ENCODE measurements at places on chromosomes 3 and 15.

DNA sequence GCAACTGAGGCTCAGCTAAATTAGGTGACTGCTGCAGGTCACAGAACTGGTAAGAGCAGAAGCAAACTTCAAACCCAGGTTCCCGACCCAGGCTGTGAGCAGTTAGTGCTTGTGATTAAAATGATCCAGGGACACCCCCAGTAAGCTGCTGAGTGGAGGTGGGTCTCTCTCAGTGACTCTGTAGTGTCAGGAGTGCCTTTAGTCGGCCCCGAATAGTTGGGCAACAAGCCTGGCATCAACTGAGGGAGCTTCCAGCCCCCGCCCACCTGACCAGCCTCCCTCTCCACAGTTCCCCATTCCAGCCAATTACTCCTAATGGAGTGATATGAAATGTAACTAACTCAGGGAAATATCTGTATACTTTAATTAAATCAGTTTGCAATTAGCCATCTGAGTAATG, 168.0 kb upstream of the SMAD3 start:
- DNase-seq, result no peak

GRCh38 chr3:67460841-67461510, 193.4 kb downstream of the SUCLG2 start:
- no peak for DNase-seq

DNA sequence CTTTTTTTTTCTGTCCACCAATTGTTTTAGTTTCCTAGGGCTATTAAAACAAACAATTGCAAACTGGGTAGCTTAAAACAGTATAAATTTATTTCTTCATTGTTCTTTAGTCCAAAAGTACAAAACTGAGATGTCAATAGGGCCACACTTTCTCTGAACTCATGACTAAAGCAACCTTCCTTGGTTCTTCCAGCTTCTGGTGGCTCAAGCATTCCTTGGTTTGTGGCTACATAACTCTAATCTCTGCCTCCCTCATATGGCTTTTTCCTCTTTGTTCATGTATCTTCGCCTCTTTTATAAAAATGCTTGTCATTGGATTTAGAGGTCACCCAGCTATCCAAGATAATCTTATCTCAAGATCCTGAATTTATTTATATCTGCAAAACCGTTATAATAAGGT, 914.5 kb upstream of the EPHA6 start:
- DNase-seq, result no peak

- DNase-seq, result no peak
Measured at GRCh38 chr15:41499109-41499851, 5.6 kb downstream of the ITPKA start.

- no peak for DNase-seq
Measured at GRCh38 chr3:102161384-102162006, 273.3 kb upstream of the ZPLD1 start.

GRCh38 chr3:14466179-14466903, 63.9 kb downstream of the SLC6A6 start:
- DNase-seq, result no peak

DNA sequence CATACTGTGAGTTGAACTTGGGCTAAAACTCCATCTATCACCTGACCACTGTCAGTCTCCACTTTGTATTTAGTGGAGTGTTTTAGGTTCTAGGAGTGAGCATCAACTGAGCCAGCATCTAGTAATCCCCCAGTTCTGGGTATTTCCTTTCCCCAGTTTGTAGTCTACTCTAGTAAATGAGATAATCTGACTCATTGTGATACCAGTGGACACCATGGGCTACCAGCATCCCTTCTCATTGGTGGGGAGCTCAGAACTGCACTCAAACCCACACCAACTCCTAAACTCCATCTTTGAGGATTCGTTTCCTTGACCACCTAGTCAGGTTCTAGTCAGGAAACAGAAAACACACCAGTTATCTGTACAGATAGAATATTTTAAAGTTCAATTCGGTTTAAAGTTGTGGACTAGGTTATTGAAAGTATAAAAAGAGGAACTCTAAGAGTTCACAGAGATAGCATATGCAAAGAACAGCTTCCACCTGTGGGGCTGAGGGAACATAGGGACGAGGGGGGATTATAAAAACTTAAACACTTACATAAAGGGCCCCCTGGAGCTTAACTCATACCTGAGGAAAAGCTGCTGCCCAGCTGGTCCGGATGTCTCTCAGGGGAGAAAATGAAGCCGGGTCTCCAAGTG, 36.0 kb downstream of the LEO1 start:
- no peak for DNase-seq

GRCh38 chr3:152071924-152072323, 196.8 kb upstream of the MBNL1 start:
- no peak for DNase-seq

DNA sequence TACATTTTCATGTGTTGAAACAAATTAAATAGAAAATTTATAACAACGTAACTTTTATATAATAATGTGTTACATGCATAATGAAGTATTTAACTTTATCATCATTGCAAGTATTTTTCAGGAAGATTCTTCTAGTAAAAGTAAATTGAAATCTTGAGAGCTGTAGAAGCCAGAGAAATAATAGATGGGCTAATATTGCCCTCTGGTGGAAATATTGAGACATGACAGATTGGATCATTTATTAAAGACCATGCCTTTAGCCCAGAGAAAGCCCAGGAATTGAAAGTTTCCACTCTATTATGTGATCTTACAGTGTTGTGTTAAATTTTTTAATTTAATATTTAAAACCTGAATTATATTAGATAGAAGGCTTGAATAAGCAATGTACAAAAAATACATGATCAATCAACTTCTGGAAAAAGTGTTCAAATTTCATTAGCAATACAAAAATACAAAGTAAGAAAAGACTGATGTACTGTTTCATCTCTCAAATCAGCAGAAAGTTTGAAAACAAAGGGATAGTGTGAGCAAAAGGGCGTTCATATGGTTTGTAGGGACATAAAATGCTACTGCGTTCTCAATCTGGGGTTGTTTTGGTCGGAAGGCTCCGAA, 52.7 kb upstream of the SPTSSB start:
- no peak for DNase-seq

GRCh38 chr15:57816599-57816998, 110.1 kb downstream of the POLR2M start:
- DNase-seq, result no peak

DNA sequence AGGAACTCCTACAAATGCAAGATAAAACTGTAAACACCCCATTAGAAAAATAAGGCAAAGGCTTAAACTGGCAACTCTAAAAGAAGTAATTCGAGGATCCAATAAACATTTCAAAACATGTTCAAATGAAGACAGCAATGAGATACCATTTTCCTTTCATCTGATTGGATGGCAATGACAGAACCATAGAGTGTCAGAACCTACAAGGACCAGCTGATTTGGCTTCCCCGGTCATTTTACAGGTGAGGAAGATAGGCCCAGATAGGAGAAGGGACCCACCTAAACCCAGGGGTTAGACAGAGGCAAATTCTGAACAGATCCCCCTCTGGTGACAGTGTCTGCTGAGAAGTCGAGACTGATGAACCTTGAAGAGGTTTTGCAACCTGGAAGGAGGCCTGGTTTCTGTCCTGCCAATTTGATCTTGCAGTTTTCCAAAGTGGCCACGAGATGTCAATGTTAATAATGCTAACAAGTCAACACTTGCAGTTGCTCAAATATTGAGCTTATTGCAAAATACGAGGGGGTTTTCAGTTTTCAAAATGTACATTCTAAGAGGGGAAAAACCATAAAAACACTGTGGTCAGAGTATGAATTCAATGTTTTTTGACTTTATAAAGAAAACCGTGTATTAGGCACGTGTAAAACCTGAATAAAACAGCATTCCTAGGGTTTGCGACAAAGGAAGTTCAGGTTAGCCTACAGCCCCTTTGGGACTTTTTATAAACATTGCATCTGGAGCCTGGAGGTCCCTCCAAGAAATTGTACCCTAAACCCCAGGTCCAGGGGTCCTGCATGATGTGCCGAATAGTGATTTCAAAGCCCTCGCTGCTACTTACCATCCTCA, 21.5 kb downstream of the CFAP161 start:
- DNase-seq, result no peak

- no peak for DNase-seq
Measured at GRCh38 chr3:194057570-194058188, 78.3 kb upstream of the HES1 start.

GRCh38 chr3:34024447-34025240, 226.2 kb downstream of the PDCD6IP start:
- no peak for DNase-seq

- DNase-seq, result no peak
Measured at GRCh38 chr15:74040109-74040850, 42.1 kb downstream of the GOLGA6A start.

GRCh38 chr3:8366219-8366810, 135.3 kb upstream of the LMCD1 start:
- no peak for DNase-seq

DNA sequence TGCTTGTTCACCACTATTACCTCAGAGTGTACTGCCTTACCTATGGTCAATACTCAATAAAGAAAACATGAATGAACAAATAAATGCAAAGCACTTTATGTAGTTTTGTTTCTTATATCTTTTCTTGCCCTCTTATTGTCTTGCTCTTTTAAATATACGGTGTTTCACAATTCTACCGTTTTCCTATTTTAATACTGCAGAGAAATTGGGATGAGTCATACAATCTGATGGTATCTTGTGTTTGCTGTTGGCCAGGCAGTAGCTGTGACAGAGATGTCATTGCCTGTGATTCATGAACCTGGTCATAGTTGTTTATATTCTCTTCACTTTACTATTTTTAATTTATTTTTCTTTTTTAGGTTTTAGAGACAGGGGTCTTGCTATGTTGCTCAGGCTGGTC, 48.3 kb downstream of the SERP1 start:
- no peak for DNase-seq

GRCh38 chr3:195009616-195010015, 261.3 kb downstream of the XXYLT1 start:
- DNase-seq, result no peak

- no peak for DNase-seq
Measured at GRCh38 chr15:81774309-81774708, 271.5 kb downstream of the MEX3B start.

GRCh38 chr3:176375519-176375918, 821.8 kb downstream of the TBL1XR1 start:
- no peak for DNase-seq

DNA sequence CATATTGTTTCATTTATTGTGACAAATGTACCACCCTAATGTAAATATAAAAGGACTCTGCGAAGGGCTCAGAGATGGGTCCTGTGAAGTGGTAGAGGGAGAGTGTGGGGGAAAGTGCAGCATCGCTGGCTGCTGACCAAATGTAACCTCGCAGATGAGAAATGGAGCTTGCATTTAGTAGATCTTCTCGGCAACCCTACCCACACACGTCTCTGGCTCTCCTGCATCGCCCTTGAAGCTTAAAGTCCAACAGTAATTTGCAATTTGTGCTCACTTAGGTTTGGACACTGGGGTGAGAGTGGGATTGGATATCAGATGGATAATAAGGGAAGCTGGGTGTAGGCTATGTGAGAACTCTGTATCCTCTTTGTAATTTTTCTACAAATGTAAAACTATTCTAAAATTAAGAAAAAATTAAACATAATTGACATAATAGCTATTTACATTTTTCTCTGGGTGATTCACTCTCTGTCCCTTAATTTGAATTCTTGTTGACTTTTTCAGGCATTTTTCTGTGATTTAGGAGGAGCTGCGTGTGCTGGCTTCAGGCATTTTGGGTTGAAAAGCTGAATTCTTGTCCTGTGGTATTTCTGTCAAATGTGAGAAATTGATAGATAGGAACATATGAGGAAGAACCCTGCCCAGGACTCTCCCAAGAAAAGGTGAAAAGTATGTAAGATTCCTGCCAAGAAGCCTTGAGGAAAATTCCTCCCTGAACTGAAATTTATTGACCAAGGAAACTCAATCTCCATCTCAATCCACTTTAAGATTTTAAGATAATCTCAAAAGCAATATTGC, 524.7 kb upstream of the MCTP2 start:
- DNase-seq, result no peak

- no peak for DNase-seq
Measured at GRCh38 chr15:96058103-96058851, 272.2 kb upstream of the NR2F2 start.

DNA sequence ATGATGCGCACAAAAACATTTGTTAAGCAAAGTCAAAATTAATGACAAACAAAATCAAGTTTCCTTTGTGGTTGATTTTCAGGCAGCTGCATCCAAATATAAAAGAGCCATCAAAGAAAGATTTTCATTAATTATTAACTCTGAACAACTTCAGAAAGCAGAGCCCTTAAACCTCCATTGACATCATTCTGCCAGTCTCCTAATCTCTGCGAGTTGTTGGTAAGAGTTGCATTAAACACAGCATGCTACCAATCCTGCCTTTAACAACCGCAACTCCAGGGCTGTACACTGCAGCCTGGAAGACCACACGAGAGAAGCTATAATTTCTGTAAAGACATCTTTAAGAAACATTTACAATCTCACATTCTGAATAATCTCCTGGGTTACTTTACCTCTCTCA, 204.6 kb downstream of the NR2F2 start:
- DNase-seq, result no peak

GRCh38 chr3:150170852-150171520, 200.3 kb upstream of the PFN2 start:
- DNase-seq, result no peak

GRCh38 chr3:67045711-67046465, 47.8 kb downstream of the KBTBD8 start:
- no peak for DNase-seq

DNA sequence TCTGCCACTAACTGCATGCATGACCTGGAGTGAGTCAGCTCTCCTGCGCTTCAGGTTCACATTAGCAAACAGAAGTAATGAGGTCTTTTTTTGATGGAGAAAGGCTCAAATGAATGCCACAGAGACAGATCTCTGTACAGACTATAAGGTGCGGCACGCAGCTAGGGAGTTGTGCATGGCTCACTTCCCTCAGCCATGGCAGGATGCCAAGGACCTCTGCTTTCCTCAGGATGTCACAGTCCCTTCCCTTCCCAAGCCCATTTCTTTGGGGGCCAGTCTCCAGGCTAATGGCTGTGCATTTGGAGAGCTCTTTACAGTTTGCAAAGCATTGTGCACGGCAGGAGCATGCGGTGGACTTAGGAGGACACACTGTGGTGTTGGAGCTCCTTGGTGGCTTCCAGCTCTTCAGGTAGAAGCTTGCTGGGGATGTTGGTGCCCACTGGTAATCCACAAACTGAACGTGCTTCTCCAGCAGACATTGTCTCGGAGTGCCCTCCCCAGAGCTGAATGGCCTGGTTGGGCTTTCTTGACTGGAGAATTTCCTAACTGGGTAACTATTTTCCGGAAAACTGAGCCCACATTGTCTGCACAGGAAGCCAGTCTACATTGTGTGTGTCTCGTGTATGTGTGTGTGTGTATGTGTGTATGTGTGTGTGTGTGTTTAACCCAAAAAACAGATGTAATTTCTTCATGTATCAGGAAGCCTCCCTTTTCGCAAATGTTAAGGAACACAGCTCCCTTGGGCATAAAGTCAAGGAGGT, 172.5 kb upstream of the TLE3 start:
- no peak for DNase-seq

GRCh38 chr3:87209111-87209510, 18.0 kb upstream of the CHMP2B start:
- no peak for DNase-seq
